ENCODE measurements at places on chromosomes 1 and 21.

- DNase-seq = no peak
Observed at GRCh38 chr1:32394890-32395432, 720 bp upstream of the BSDC1 start.

GRCh38 chr1:10890491-10891071, 94.1 kb upstream of the CASZ1 start:
- DNase-seq = no peak

GRCh38 chr1:203099805-203100515, 14.1 kb upstream of the MYOG start:
- no peak for DNase-seq

DNA sequence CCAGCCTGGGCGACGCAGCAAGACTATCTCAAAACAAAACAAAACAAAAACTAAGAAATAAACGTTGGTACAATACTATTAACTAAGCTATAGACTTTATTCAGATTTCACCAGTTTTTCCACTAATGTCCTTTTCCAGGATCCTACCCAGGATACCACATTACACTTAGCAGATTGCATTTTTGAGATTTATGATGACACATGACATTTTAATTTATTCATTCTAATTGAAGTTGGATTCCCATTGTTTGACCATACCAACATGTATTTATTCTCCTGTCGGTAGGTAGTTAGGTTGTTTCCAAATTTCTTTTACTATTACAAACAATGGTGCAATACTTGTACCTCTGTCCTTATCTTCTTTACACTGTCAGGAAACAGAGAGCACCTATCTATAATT, 6.8 kb upstream of the KLF17 start:
- no peak for DNase-seq

DNA sequence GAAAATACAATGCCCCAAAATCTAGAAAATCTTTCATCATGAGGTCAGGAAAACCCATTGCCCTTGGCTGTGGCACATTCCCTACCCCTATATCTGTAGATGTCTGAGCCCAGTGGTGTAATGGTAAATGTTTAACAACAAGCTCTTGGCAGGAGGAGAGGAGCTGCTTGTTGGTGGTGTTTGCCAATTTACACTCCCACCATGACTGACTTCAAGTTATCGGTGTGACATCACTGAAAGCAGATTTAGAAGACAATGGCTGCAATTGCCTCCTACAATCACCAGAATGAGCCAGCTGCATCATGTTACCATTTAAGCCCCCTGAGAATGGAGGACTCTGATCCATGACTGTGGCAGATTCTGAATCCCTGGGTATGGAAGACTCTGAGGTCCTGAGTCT, 70.9 kb downstream of the SDC3 start:
- DNase-seq = no peak

GRCh38 chr1:207519505-207520399, 23.8 kb downstream of the CR1 start:
- DNase-seq = no peak

- DNase-seq = no peak
Observed at GRCh38 chr1:117651616-117652015, 45.8 kb downstream of the TENT5C start.
